ENCODE measurements at places on chromosomes 13 and 19.

GRCh38 chr13:43016226-43016625 is 7.2 kb upstream of the DNAJC15 start:
- no peak for DNase-seq

DNA sequence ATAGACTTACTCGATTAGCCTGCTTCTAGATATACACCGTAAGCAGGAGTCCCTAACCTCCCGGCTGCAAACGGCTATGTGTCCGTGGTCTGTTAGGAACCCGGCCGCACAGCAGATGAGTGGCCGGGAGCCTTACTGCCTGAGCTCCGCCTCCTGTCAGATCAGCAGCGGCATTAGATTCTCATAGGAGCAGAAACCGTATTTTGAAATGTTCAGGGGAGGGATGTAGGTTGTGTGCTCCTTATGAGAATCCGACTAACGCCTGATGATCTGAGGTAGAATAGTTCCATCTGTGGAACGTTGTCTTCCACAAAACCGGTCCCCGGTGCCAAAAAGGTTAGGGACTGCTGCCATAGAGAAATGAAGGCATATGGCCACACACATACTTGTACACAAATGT is 1491.9 kb downstream of the SLITRK5 start:
- no peak for DNase-seq

GRCh38 chr19:52688335-52688734 is 46.5 kb downstream of the ZNF611 start:
- DNase-seq = no peak

- DNase-seq = no peak
Measured at GRCh38 chr13:113518076-113518803, 27.7 kb upstream of the DCUN1D2 start.

DNA sequence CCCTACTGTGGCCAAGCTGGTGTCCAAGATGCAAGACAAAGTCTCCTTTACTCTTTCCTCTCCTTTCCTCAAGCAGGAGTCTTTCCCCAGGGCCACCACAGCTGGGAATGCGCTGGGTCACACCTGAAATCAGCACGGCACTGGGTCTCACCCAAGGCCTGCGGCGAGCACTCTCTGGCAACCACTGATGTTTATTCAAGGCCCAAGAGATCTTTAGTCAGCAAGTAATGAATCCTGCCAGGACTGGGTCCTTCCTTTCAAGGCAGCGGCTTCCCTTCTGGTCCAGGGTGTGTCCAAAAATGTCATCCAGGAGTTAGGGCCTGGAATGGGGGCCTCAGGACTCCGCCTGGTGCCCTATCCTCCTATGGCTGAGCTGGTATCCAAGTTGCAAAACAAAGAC is 24.1 kb downstream of the BLOC1S3 start:
- no peak for DNase-seq

- DNase-seq = no peak
Measured at GRCh38 chr13:44364345-44365000, 9.2 kb upstream of the SERP2 start.

- no peak for DNase-seq
Measured at GRCh38 chr19:7230826-7231225, 63.4 kb downstream of the INSR start.

DNA sequence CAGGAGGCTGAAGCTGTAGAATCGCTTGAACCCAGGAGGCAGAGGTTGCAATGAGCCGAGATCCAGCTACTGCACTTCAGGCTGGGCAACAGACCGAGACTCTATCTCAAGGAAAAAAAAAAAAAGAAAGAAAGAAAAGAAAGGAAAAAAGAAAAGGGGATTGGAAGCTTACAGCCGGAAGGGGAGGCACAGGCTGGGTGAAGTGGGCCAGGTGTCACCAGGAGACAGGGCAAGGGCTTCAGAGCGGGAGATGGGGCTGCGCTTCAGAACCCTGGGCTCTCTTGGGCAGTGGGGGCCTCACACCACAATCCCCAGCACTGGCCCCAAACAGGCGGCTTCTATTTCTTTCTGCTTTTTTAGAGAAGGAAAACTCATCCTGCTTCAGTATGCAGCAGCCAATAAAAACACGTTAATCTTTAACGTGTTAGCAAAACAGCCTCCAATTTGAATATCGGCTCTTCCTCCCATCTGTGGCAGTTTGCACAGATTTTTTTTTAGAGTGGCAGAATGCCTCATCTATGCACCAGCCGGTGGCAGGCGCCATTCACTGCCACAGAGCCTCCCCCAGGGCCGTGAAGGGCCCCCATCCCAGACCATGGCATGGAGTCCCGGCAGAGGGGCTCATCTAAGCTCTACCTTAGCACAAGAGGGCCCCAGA is 46.6 kb upstream of the C19orf12 start:
- no peak for DNase-seq

- DNase-seq = no peak
Measured at GRCh38 chr13:40172878-40173277, 493.6 kb downstream of the FOXO1 start.

GRCh38 chr13:28423010-28423409 is 71.9 kb downstream of the FLT1 start:
- DNase-seq = no peak
